ENCODE measurements at places on chromosomes 7 and 10.

DNA sequence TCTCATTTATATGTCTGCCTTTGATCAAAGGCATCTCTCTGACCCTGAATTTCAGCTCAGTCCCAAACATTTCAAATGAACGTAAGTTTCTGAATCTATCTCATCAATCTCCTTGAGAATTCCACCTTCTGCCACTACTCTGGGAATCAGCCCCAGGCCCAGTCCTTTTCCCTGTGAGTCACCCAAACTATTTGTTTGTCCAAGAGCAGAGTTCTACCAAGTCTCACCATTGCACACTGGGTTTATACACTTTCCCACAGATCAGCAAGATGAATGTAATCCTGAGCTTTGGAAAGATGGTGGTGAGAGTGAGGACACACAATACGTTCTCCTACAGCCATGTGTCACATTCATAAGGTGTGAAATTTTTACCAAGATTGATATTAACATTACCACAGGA, 251.3 kb upstream of the VWC2 start:
- no peak for DNase-seq

DNA sequence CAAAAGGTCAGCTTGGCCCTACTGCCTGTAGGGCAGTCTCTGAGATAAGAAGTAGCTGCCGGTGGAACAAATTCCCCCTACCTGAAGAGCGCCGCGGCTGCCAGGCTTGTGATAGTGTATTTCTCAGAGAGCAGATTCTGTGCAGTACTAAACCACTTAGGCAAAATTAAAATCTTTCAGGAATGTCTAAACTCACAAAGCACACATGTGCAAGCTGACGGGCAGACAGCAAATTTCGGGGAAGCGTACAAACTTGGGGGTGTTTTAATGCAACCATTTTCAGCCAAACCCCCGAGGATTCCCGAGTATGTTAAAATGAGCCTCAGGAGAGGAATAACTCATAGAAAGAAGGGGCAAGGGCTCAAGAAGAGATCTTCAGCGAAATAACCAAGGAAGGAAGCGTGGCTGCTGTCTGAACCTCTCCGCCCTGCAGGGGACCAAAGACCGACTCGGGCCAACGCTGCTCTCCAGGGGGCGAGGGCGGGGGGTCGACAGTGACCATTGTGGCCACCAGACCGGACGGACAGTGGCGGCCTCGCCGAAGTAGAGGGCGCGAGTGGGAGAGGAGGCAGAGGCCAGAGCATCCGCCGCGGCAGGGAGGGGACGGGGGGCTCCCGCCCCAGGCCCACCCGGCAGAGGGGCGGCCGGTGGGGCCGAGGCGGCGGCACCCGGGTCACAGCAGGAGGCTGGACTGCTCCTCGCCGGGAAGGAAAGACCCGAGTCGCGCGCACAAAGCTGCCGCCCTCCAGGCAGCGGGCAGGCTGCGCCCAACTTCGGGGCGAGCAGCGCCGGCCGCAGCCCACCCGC, 819 bp downstream of the HYCC1 start:
- DNase-seq: peak; percentile 37

DNA sequence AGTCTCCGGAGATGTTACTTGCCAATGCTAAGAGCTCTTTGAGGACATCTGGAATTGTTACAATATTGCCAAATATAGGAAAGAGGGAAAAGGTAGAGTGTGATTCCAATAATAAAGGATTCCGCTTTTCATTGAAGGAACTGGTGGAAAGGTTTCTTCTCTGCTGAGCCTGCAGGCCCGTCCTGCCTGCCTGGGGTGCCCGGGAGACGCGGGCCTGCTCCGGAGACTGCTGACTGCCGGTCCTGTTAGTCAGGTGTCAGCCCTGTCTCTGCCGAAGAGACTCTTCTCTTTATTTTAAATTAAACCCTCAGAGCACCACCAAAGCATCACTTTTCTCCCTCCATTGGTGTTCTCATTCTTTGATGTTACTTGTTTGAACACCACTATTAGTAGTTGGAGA, 2.2 kb downstream of the EGFR start:
- no peak for DNase-seq

- peak; percentile 52 for DNase-seq
Measured at GRCh38 chr7:464454-465401, 54.9 kb downstream of the PDGFA start.

- DNase-seq: no peak
Measured at GRCh38 chr7:141280100-141280499, 206.2 kb downstream of the TMEM178B start.
